ENCODE measurements at places on chromosomes 5 and 9. TPM values are rescaled to one million over a fixed set of nuclear protein-coding genes. Genes with fewer than 3 reads are reported as not detected.

The PCDHA12 gene
- 0.09 TPM for polyA plus RNA-seq

DNA sequence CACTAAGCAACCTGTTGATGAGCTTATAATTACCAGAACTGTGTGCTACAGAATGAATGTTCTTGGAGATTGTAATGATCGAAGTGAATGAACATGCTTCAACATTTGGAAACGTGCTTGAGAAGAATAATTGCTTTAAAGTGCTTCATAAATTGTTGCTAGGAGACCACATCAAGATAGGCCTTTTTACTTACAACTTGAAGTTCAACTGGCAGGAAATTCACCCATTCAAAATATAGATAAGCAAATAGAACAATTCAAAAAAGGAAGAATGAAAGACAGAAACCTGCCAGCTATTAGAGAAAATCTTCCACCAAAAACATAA lies 38.0 kb upstream of the SLC44A1 start:
- no peak for DNase-seq

The TLN1 gene
- 185 TPM for polyA plus RNA-seq

The TNFAIP8 gene
- polyA plus RNA-seq, result 27.0 TPM

DNA sequence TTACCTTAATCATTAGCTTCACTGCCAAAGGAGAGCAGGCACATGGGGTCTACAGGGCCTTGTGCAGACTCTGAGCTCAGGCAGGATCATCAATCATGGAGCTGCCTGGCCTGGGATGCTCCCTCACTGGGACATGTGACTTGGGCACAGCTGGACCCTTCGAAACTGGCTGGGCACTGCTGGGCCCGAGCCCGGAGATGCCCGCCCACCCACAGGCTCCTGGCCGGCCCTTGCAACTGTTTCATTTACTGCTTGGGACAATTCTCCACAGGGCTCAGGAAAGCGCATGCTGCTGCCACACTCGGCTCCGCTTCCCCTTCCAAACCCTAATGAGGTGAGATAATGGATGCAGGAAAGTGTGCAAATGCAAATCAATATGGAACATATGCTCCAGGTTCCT lies 387.5 kb downstream of the TRIM36 start:
- DNase-seq, result no peak

DNA sequence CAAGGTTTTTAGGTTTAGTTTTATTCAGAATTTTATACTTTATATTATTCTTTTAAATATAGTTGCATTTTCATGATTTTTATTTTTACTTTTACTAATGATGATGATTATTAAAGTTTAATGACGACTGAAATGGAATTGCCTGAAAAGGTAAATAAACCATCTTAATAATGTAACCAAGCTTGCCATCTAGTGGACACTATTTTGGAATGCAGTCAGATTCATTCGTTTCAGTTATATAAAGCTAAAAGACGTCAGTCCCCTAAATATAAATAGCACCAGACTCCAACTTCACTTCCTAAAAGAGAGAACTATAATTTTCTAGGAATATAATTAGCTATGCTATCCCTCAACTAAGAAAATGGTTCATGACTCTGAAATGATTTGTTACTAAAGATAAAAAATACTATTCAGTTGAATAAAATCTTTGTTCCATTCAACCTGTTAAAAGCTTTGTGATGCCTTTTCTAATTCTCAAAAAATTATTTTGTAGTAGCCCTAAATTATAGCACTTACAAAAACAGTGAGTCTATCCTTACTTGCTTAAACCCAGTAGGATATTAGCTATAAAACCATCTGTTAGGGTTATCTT lies 19.9 kb downstream of the ABITRAM start:
- DNase-seq, result no peak

DNA sequence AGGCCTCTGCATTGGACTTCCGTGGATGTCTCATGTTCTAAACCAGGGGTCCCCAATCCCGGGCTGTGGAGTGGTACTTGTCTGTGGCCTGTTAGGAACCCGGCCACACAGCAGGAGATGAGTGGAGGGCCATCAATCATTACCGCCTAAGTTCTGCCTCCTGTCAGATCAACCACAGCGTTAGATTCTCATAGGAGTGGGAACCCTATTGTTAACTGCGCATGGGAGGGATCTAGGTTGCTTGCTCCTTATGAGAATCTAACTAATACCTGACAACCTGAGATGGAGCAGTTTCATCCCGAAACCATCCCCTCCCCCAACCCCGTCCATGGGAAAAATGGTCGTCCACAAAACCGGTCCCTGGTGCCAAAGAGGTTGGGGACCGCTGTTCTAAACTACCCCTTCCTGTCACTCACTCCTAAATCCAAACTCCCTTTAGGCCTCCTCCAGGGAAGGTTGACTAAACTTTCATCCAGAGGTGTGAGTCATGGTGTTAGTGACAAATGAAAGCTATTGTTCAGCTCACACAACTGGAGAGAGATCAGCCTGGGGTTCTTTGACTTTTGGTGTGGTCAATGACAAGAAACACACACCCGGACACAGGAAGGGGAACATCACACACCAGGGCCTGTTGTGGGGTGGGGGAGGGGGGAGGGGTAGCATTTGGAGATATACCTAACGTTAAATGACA lies 9.5 kb downstream of the KCNV2 start:
- DNase-seq, result no peak

- DNase-seq, result no peak
Measured at GRCh38 chr9:107178293-107178692, 104.8 kb upstream of the RAD23B start.

The FCN2 gene
- polyA plus RNA-seq, result not detected

The TRIM7 gene
- polyA plus RNA-seq, result 0.24 TPM

DNA sequence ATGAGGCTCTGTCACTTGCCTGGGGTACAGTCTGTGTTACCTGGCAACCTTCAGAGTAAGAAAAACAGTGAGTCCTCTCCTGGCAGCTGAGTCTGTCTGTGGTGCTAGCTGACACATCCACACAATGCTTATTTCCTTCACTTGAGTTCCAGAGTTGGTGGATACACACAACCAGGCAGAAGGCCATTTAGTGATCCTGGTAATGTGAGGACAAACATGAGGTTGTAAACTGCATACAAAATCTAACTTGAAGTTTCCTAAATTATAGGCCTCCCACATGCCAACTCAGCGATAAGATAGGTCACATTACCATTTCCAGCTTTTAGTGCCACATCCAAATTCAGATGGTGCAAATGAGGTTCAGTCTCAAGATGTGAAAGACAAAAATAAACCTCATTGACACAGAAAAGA lies 125.5 kb downstream of the DCP2 start:
- no peak for DNase-seq

The PKN3 gene
- 11.6 TPM for polyA plus RNA-seq

DNA sequence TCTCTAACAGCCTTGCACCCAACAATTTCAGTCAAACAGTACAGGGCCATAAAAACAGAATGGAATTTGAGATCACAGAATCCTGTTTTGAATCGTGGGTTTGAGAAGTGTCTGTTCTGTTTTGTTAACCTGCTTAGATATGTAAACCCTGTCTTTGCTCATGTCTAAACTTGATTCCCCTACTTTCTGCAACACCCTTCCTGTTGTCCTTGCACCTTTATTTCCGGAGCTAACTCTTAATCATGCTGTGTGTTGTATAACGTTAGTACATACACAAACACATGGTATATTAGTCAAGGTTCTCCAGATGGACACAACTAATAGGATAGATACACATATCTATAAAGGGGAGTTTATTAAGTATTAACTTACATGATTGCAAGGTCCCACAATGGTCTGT lies 2229.2 kb upstream of the C9orf72 start:
- no peak for DNase-seq

The SOX30 gene
- polyA plus RNA-seq, result 0.24 TPM

DNA sequence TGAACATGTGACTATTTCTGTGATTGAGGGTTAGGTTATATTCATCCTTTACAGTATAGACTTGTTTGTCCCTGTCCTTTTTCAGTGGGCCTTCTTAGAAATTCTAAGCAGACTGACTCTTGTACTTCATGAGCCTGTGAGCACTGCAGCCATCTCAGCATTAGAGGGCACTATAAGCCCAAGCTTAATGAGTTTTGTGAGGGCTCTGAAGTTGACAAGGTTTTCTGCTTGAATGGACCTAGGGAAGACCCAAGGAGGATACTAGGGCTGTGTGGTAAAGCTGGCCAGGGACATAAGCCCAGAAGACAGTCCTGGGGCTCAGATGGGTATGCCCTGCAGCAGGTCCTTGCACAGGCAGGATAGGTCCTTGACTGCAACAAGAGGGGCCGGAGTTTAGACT lies 126.5 kb downstream of the MRPS30 start:
- DNase-seq, result no peak

The NIPSNAP3A gene
- polyA plus RNA-seq, result 64.9 TPM

GRCh38 chr5:432928-433791 lies 9.8 kb upstream of the EXOC3 start:
- peak; percentile 88 for DNase-seq

- no peak for DNase-seq
Measured at GRCh38 chr5:94884311-94884710, 265.8 kb downstream of the SLF1 start.

- DNase-seq, result no peak
Measured at GRCh38 chr5:133469846-133470245, 142.5 kb downstream of the FSTL4 start.

The RAD17 gene
- 31.9 TPM for polyA plus RNA-seq

The PCDHGC4 gene
- polyA plus RNA-seq, result 1.7 TPM

GRCh38 chr9:133779081-133779480 lies 40.9 kb upstream of the SARDH start:
- no peak for DNase-seq

DNA sequence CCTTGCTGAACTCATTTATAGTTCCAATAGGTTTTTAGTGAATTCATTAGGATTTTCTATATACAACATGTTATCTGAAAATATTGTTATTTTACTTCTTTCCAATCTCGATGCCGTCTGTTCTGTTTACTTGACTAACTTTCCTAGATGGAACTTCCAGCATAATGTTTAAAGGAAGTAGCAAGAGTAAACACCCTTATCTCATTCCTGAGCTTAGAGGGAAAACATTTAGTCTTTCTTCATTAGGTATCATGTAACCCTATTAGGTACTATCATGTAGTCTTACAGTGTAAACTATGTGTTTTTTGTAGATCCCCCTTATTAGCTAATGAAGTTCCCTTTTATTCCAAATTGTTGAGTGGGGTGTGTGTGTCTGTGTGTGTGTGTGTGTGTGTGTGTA lies 22.5 kb upstream of the OR2K2 start:
- DNase-seq, result no peak

The FOXD4L4 gene
- polyA plus RNA-seq, result not detected

GRCh38 chr5:116389601-116390000 lies 185.0 kb downstream of the SEMA6A start:
- no peak for DNase-seq

DNA sequence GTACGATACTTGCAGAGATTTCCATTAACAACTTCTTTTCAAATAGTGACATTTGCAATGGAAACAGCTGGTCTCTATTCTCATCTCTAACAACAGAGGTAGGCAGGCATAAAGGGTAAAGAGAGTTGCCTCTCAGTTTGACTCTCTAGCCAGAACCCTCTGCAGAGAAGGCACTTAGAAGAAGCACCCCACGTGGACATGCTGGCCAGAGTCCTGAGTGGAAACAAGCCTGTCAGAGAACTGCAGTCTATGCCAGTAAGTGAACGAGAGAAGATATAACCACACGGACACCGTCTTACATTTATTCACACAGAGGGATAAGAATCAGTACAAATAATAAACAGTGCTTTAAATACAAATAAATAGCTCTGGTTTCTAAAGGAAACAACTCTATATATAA lies 11.0 kb upstream of the LHX6 start:
- DNase-seq, result no peak

- DNase-seq, result no peak
Measured at GRCh38 chr5:168691891-168692290, 112.7 kb upstream of the PANK3 start.
